SHP77 treated with DMSO at 0.1 percent for 48 hours (cell line): ENCODE measurements at places on chromosomes 4 and X.

- no peak for DNase-seq
Measured at GRCh38 chr4:165248102-165248501, 40.7 kb downstream of the KLHL2 start.

- DNase-seq, result no peak
Measured at GRCh38 chrX:35076061-35076460, 133.5 kb downstream of the FAM47B start.

GRCh38 chr4:76029300-76029699 lies 6.0 kb upstream of the CXCL10 start:
- no peak for DNase-seq

DNA sequence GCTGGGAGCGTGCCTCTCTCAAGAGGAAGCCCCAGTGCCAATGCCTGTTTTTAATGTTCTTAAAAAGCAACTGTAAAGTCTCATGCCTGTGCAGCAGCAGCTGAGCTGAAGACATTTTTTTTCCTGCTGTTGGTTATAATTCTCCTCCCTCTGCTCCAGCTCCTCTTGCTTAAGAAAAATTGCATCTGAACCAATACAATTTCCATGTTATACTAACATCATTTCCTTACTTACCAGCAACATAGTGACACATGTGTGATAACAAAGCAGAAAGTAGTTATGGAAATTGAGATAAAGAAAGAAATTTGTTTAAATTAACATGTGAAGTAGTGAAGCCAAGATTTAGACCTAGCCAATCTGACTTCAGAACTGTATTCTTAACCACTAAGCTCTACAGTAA lies 101.4 kb downstream of the TBC1D19 start:
- DNase-seq, result no peak

DNA sequence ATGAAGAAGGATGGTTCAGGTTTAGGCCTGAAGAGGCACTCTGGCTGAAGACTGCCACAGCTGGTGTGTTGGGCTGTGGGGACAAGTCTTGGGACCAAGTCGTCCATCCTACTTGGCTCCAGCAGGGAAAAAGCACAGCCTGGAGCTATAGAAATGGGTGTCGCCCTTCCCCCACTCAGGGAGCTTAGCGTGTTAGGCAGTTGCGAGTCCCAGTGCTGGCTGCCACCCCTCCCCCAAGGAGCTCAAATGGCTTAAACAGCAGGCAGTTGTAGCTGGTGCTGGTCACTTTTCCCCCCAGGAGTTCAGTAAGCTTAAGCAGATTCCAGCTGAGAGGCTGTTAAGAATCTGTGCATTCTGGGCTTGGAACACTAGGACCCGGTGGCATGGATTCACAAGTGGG lies 319.5 kb upstream of the POF1B start:
- DNase-seq, result no peak

GRCh38 chr4:7845493-7846128 lies 94.0 kb downstream of the AFAP1 start:
- DNase-seq, result no peak

DNA sequence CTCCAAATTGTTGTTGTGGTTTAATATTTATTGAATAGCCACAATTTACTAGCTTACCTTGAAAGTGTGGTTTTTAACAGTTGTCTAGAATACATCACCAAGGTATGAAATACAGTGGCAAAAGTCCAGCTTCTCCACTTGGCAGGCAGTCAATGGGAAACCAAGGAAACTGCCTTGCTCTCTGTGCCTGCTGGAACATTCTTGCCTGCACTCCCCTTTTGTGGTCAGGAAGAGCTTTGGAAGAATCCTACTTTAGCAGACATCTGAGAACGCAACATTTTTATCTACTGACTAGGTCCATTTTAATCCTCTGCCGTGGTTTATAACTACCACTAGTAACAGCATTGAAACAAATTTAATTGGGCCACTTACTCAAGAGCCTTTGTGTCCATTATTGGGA lies 64.5 kb downstream of the TENM3 start:
- no peak for DNase-seq

DNA sequence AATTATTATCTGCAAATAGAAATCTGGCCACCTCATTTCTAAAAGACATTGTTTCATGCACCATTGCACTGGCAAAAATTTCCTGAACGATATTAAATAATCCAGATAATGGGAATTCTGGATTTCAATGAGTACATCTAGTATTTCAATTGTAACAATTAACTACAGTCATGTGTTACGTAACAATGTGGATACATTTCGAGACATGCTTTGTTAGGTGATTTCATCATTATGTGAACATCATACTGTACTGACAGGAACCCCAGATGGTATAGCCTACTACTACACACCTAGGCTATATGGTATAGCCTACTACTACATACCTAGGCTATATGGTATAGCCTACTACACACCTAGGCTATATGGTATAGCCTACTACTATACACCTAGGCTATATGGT lies 14.8 kb downstream of the LAMTOR3 start:
- no peak for DNase-seq

DNA sequence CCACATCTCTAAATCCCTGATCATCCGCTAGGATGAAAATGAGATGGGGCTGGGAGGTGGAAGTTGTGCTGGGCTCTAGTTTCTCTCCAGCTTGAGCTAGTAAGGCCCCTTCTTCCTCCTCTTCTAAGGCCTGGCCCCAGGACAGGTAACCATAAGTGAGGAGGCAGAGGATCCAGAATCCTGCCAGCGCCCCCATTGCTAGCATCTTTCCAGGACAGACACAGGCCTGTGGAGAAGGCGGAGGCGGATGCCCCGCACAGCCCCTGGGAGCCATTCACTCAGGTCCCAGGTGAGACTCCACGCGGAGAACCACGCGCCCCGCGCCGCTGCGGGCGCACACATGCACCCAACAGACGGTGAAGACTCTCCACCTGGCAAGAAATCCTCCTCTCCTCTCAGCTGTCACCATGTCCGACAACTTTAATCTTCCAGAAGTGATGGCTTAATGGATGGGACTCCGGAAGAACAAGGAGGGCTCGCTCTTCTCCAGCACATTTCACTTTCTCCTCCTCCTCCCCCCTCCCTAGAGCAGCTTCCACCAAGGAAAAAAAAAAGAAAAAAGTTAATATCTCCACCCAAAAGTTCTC lies 793 bp downstream of the ARSJ start:
- no peak for DNase-seq

DNA sequence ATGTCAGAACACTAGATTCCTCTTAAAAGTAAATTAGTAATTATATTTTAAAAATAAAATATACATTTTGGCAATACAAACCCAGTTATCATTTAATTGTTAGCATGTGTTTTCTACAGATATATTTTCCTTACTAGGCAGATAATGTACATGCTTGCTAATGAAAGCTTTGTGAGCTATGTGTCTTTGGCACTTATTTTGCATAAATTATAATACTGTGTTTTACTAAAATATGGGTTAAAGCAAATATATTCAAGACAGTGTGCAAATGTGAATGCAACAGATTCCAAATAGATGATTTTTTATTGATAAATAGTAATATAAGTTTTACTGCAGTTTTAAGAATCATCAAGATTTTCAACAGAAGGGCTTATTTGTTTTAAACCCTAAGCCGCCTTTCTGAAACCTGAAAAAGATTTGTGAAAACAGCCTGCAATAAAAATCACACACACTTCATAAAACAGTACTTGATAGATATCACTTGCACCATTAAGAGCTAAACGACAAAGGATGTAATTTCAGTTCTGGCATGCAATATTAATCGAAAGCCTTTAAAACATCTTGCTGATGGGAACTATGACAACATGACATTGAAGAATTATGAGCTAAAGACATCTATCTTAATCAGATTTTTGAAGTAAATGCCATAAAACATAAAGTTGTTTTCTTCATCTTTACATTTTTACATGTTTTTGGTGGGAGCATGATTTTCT lies 333.3 kb downstream of the DCTD start:
- DNase-seq, result no peak

DNA sequence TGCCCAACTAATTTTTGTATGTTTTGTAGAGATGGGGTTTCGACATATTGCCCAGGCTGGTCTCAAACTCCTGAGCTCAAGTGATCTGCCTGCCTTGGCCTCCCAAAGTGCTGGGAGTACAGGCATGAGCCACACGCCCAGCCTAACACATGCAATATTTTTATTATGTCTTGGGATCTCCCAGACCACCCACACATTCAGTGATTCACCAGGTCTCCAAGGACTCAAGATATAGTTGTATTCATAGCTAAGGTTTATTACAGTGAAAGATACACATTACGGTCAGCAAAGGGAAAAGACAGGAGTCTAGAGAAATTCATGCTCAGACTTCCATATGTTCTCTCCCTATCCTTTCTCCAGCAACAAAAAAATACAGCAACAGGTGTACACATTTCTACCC lies 25.5 kb upstream of the FAM120C start:
- no peak for DNase-seq

- DNase-seq, result no peak
Measured at GRCh38 chr4:172786039-172786792, 382.4 kb upstream of the GALNT7 start.

DNA sequence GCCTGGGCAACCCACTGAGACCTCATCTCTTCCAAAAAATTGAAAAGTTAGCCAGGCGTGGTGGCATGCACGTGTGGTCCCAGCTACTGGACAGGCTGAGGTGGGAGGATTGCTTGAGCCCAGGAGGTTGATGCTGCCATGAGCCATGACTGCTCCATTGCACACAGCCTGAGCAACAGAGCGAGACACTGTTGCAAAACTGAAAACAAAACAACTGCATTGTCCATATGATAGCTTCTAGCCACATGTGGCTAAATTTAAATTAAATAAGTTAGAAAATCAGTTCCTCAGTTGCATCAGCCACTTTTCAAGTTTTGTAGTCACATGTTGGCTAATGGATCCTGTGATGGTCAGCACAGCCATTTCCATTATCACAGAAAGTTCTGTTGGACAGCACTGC lies 67.9 kb downstream of the GAB1 start:
- DNase-seq, result no peak

DNA sequence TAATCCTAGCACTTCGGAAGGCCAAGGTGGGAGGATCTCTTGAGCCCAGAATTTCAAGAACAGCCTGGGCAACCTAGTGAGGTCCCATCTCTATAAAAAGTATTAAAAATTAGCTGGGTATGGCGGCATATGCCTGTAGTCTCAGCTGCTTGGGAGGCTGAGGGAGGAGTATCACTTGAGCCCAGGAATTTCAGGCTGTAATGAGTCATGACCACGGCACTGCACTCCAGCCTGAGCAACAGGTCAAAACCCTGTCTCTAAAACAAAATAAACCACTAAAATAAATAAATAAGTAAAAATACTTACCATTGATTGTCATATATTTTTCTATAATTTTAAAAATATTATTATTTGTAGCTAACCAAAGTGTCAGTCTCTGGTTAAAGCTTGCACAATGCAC lies 315.6 kb upstream of the SMIM31 start:
- no peak for DNase-seq

DNA sequence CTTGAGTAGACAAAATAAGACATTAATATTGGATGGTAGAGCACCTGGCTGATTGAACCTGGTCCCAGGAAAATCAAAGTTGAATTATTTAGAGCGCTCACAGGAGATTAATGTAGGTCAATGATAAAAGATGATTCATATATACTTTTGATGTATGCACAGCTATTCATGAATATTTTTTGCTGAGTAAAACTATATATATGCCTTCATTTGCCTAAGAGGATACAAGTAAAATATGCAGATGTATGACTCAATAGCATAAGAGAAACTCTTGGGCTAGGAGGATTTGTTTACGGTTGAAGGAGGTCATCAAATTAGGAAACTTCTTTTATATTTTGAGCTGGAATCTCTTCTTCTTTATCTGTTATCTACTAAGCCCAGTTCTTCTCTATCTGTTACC lies 202.7 kb upstream of the HS3ST1 start:
- no peak for DNase-seq

DNA sequence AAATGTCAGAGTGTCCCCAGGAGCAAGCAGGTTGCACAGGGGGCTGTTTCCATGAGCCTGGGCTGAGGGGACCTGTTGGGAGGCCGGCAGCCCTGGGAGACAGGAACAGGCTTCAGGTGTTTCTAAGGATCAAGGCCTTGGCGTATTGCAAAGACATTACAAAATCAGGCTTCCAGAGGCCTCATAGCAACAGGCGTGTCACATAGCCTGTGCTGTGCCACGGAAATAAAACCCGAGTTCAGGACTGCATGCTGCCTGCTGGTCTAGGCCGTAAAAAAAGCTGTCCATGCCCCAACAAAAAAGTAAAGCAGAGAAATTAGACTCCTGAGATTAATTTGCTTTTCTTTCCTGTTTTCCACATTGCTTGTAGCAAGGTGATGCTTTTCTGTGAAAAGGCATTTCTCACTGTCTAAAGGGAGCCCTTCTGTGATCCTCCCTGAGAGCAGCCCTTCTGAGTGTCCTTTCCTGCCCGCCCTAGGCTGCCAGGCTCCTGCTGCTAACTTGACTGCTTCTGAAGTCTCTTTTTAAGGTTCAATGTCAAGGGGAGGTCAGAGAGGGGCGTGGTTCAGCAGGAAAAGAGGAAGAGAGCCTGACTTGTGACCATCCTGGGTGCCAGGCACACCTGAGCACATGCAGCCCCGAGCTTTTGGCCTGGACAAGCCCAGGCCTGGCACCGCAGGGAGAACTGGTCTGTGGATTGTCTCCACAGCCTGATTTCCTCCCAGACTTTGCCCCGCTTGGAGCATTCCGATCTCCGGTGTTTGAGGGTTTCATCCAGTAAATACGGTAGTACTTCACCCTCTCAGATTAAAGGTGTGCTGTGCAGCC lies 21.3 kb downstream of the SHROOM2 start:
- no peak for DNase-seq

DNA sequence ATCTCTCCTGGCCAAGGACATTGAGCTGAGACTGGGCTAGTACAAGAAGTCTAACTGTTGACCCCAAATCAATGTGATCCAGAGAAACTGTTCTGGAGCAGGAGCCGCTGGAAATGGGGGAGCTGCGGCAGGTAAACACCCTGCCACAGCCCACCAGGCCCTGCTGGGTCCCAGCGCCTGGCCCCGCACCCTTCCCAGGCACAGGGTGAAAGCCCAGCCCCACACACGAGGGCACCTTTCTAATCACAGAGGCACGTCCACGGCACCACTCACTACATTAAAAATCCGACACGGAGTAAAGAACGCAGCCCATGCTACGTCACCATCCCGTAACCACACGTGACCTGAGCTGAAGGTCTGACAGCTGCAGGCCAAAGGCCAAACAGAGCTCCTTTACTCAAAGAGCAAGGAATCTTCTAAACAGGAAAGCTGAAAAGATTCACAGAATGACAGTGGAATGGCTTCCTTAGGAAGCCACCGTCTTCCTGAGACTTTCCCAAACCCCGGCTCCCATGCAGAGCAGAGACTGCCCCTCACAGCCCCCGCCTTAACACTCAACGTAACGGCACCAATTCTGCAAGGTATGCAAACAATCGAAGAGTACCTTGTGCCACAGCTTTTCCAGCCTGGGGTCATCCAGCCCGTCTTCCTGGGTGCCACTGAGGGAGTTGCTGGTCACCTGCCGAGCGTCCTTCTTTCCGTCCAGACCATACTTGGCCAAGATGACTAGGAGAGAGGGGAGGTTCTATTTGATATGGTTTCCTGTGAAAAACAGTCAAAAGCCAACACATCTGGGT lies 12.6 kb downstream of the LRPAP1 start:
- DNase-seq, result no peak
